ENCODE measurements at places on chromosomes 16 and 17.
A peak's percentile ranks its signal among the peaks of the same experiment; 100 is the strongest.

- no peak for DNase-seq
Measured at GRCh38 chr16:77457046-77457445, 22.2 kb upstream of the ADAMTS18 start.

- DNase-seq = no peak
Measured at GRCh38 chr17:969811-970355, 9.7 kb downstream of the NXN start.

DNA sequence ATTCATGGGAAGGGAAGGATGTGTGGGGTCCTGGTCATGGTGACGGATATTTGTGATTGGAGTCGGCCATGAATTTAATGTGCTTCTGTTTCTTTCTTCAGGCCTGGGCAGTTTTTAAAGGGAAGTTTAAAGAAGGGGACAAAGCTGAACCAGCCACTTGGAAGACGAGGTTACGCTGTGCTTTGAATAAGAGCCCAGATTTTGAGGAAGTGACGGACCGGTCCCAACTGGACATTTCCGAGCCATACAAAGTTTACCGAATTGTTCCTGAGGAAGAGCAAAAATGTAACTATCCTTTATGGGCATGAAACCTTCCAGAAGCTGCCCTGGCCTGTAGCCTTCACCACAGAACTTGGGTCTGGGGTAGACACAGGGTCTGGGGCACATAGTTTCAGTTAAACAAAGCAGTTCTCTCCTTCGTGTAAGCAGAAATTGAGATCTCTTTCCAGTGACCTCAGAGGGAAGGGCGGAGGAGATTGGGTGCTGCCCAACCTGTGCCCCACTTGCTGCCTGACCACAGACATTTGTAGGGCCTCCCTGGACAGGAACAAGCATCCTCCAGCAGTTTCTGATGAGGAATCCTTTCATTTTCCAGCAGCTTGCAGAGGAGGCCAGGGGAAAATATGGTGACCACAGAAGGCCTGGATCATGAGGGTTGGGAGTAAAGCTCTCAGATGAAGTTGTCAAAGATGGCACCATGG lies 10.1 kb downstream of the IRF8 start:
- DNase-seq = no peak

GRCh38 chr17:31211352-31212012 lies 85.6 kb downstream of the OMG start:
- no peak for DNase-seq

GRCh38 chr16:2042986-2043666 lies 4.5 kb downstream of the NTHL1 start:
- DNase-seq = no peak

DNA sequence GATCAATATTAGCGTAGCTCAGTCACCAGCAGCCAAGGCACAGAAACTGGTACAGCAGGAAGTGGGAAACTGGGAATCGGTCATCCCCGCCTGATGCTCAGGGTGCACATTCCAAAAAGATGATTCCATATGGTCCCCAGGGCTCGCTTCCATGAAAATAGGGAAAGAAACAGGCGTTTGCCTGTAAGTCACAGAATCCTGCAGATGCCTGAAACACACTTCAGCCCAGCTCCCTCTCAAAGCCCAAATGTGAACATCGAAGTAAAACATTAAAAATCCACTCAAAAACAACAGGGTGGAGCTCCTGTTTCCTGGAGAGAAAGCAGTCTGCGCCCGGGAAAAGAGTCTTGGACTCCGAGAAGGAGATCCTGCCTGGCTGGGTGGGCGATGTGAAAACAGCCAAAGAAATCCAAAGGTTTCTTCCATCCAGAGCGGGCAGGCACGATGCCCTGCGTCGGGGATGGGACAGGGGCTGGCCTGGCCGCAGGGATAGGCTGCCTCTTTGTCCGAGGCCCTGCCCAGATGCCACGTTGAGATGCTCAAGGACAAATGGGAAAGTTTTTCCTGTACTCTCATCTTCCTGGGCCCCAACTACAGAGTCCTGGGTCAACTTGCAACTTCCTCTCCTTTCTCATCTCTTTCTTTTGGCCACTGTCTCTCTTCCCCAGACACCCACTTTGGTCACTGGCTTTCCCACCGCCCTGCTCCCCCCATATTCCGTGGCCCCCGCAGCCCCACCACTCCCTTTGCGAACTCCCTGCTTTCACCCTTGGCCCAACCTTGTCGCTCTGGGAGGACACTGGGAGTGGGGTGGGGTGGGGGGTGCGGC lies 743 bp downstream of the WIPI1 start:
- DNase-seq = no peak

DNA sequence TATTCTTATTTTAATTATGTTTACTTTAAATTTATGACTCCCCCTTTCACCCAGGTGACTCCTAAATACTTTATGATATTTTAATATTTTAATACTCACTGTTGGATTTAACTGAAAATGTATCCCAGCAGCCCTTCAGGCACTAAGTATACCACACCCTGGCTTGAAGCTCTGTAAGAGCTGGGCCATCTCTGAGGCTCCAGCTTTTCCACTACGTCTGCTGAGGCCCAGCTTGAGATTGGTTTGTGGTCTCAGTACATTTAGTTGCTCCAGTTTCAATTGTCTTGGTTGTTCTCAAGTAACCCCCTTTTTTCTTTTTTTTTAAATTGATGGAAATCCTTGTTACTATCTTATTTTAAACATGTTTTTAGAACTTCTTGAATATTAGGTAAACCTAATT lies 27.0 kb upstream of the CAPNS2 start:
- DNase-seq = no peak

DNA sequence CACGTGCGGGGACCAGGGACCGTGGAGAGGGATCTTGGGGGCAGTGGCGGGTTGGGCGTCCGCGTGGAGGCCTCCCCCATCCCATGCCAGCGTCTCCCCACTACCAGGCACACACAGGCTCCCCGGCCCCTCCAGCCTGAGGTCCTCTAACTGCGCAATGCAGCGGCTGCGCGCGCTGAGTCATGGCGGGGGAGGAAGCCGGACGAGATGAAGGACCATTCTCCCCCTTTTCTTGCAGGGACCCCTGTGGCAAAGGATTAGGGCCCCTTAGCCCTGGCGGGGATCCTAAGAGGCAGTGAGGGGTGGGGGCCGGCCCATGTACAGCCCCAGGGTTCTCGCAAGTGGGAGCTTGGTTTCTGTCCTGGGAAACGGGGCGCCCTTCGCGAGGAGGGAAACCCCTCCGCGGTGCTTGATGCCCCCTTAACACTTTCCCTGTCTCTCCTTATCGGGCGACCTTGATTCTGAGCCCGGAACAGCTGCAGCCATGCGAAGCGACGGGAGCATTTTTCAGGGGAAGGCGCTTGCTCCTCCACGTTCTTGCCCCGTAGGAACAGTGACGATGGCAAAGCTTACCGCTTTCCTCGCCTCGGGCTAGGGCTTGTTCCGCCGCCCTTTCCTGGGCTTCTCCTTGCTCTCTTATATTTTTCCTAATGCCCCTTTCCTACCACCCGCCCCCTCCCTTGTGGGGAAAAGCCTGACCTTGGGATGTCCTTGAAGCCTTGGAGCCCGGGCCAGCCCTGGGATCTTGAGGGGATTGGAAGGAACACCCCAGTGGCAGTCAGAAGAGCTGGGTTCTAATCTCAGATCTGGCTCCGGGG lies 592 bp downstream of the ALDOA start:
- no peak for DNase-seq

GRCh38 chr17:28189667-28190066 lies 129.3 kb upstream of the TMEM97 start:
- DNase-seq = no peak

- DNase-seq = no peak
Measured at GRCh38 chr16:56355221-56355620, 70.1 kb downstream of the AMFR start.

DNA sequence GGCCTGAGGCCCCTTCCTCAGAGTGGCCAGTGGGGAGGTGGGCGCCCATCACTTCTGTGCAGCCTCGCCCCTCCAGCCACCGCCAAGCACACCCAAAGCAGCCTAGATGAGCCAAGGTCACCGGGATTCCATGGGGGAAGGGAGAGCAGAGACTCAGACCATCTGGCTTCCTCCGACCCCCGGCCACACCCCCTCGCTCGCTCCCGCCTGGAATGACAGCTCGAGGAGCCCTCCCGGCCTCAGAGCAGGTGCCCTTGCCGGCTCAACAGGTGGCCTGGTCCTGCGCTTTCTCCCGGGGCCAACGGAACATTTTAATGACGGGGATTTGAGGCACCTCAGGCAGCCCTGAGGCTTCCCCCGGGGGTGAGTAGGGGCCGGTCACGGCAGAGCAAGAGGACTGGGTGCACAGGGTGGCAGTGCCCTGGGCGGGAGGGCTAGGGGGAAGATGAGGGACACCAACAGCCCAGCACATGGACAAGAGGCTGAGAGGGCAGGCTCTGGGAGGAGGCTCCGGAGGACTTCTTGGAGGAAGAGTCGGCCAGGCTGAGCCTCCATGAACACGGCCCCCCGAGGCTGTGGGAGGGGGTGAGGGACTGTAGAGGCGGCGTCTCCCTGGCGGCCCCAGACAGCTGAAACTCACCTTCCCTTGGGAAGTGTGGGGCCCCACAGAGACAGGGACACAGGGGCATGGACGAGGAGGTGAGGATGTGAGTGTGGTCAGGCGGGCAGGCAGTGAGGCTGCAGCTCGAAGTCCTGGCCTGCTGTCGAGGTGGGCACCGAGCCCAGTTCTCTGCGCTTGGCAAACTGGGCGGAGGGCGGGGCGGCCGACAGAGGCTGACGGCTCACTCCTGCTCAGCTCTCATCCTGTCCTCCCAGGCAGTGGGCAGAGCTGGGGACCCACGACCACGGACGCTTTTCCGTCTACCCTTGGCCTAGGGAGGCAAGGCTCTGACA lies 12.5 kb upstream of the C1QTNF8 start:
- DNase-seq = no peak

- DNase-seq = no peak
Measured at GRCh38 chr17:53166731-53167130, 656.0 kb upstream of the KIF2B start.

DNA sequence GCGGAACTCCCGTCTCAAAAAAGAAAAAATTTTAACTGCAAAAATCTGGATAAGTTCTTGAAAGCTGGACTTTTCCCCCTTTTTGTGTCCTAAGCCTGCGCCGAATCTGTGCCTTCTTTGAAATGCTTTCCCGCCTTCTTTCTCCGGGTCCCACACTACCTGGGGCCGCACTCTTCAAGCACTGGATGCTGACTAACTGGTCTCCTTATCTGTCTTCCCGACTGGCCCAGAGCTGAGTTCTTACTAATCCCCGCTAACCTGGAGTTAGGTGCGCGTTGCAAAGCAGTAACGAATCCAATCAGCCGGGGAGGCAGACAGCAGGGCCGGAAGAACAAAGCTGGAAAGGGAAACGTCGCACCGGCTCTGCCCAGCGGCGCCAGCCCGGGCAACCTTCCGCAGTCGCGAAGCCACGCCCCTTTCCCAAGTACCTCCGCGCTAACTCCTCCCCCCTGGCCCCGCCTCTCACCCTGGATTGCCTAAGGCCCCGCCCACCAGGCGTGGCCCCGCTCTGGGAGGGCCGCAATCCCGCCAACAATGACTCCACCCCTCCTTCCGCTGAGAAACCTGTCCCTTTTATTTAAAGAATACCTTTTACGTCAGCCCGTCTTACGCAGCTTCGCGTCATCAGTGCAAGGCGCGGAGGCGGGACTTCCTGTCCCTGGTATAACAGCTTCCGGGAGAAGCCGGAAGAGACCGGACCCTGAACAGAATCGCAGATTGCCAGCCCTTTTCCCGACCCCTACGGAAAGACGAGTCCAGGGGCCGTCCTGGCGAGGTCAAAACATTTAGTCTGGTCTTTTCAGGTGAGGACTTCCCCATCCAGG lies at the start of gene TMUB2:
TMUB2 (plus strand) TSS at position 666 of the 824 bp plus-strand sequence. CDS start 737 bp downstream, outside the sequence.
- peak; percentile 99 for DNase-seq

DNA sequence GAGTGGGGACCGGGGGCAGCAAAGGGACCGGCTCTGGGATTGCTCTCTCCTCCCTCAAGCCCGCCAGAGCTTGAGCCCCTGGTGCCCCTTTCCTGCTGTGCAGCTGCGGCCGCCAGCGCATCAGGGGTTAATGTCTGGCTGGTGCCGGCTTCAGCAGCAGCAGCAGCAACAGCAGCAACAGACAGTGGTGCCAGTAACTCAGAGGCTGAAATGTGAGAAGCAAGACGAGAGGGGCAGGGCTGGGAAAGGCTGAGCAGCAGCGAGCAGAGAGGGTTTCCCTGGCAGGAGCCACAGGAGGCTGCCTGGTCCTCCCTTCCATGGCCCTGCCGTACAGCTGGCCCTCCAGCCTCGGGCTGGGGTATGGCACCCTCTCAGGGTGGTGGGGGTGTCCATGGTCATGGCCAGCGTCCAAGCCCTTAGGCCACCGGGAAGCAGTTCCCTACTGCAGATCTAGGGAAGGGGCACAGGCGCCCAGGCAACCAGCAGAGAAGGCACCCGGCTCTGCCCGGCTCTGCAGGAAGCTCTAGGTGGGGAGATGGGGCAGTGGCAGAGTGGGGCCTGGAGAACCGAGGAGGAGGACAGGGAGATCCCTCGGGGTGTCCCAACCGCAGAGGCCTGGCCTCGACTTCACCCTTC lies 21.1 kb upstream of the TFAP4 start:
- no peak for DNase-seq

- peak; percentile 60 for DNase-seq
Measured at GRCh38 chr16:81745704-81746558, 33.2 kb upstream of the PLCG2 start.

DNA sequence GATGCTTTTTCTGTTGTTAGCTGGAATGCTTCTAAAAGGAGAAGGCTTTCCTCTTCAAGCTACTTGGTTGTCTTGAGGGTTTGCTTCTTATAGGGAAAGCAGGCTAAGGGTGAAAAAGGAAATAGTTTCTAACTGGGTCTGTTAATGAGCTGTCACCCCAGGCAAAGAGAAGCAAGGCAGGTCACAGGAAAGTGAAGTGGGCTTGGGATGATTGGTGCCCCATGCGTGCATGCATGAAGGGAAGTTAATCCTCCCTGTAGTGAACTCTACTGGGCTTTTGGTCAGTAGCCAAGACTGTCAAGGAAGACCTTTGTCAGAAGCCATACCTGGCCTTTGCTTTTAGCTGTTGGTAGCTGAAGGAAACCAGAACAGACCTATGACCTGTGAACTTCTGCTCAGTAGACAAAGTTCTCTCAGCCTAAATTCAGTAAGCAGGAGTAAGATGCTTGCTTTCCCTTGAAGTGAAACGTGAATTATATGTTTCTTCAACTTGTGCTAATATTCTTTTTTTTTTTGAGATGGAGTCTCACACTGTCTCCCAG lies 16.5 kb downstream of the TENT4B start:
- no peak for DNase-seq

All from T-helper 17 cell (primary cell).